ENCODE measurements at places on chromosomes 16 and 17.
A peak's percentile ranks its signal among the peaks of the same experiment; 100 is the strongest.

- DNase-seq, result no peak
These were observed at the start of gene TNFRSF17 for GRCh38 chr16:11964761-11965551. TNFRSF17 (plus strand) TSS chr16:11965210; CDS start chr16:11965325, 115 bp downstream.

DNA sequence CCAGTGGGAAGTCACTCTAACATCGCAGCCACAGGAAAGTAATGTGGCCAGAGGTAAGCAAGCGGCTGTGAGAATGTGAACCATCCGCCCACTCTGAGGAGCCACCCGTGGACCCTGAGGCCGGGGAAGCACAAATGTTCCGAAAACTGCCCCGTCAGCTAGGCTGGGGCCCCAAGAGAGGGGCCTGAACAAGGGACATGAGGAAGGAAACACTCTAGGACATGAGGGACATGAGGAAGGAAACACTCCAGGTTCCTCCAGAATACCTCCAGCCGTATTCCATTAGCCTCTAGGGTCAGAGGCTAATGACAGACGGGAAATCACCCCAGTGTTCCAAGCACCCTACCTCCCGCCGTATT, 317 bp downstream of the TEFM start:
- peak; percentile 27 for DNase-seq

DNA sequence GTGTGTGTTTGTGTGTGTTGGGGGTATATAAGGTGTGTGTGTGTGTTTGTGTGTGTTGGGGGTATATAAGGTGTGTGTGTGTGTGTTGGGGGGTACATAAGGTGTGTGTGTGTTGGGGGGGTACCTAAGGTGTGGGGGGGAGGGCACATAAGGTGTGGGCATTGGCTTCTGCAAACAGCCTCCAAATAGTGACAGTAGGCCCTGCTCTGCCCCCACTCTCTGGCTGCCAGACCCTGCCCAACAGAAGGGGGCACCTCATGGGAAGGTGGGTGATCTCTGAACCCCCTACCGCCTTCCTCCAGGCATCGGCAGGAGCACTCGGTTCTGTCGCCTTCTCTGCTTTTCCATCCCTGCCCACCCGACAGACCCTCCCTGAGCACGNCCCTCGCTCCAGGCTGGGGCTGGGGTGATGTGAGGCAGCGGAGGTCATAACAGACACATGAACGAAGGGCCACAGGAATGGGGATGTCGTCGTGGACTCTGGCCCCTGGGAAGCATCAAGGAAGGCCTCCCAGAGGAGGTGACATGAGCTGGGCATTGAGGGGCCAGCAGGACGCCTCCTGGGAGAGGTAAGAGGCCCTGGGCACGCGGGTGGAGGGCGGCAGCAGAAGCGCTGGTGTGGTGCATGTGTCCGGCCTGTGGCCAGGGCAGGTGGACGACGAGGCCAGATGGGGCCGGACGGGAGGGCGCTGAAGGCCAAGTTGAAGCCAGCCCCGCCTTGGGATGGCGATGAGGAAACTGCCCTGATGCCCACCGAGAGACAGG, 136.6 kb upstream of the RPH3AL start:
- DNase-seq, result peak; percentile 55

DNA sequence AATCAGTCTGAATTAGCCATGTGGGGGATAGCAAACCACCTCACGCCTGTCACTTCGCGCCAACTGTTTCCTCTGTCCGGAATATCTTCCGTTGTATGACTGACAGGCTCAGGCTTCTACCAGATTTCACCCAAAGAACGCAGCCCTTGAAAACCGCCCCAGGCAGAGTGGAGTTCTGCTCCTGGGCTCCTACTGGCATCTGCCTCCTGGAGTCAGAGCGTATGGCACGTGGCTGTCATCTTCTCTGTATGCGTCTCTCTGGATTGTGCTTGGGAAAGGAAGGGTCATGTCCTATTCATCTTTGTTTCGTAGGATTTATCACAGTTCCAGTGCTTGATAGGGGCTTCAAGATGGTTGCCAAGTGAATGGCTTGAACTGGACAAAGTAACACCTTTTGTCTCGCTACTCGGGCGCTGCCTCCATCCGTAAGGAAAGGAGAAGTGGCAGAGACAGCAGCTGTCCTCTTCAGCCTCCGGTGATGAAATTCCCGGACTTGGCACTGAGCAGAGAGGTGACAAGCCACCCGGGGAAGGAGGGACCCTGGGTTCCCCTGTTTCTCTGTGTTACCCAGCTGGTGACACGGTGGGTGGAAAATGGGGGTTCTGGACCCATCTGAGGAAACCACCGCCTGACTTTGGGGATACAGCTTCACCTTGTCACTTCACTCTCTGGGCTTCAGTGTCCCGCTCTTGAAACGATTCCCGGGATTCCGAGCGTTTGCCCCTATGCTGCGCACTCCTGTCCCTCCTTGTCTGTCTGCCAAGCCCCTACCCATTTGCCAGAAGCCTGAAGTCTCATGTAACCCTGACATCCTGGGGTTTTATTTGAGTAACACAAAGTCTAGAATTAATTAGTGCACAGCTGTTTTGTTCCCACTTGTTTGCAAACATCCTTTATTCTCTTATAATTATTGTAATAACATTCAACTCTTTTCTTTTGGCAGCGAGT, 13.9 kb downstream of the KIAA0513 start:
- no peak for DNase-seq

DNA sequence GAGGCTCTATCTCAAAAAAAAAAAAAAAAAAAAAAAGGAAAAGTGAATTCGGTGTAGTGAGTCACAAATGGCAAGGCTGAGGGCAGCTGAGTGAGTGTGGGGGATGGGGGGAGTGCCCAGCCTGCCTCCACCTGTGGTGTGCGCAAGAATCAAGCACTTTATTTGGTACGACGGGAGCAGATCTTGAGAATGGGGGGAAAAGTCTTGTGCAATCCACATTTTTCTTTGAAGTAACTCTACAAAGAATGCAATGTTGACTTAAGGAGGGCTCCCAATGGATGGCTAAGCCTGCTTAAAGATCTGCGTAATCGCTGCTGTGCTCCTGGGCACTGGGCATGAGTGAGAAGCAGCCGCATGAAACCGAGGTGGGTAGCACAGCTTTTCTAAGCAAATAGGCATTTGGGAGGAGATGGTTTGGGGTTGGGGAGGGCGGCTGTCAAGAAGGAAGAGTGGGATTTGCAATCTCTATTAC, 28.2 kb downstream of the ATP2C2 start:
- DNase-seq, result no peak

- no peak for DNase-seq
These were observed 115.1 kb upstream of the PMFBP1 start for GRCh38 chr16:72286936-72287620.

- no peak for DNase-seq
These were observed 71.4 kb upstream of the ARL4D start for GRCh38 chr17:43327421-43327820.

DNA sequence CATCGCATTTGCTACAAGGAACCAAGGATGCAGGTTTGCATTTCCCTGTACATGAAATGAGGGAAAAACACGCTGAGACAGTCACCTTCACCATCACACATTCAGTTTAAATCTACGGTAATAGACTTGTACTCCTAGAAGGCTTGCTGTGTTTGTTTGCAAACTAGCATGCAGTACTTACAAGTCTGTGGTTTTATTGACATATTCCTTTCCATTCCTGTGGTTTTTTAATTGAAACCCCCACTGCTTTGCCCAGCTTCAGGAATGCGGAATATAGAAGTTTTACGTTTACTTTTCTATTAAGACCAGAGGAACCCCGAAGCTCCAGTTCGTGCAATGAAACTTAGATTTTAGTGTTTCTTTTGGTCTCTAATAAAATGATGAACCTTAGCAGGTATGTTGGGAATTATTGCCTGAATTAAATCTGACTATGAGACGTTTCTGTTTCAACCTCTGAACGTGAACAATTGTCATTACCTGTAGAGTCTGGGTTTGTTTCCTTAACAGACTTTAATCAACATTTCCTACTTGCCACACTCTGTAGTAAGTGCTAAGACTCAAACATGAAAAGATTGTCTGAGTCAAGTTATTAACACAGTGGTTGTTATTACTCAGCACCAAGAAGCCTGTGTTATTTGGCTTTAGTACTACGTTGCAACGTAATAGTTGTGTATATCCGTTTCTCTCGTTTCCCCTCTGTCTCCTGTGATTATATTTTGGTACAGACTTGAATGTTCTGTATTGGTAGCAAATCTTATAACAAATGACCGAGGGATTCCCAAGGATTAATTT, 793.3 kb upstream of the GOT2 start:
- DNase-seq, result no peak

DNA sequence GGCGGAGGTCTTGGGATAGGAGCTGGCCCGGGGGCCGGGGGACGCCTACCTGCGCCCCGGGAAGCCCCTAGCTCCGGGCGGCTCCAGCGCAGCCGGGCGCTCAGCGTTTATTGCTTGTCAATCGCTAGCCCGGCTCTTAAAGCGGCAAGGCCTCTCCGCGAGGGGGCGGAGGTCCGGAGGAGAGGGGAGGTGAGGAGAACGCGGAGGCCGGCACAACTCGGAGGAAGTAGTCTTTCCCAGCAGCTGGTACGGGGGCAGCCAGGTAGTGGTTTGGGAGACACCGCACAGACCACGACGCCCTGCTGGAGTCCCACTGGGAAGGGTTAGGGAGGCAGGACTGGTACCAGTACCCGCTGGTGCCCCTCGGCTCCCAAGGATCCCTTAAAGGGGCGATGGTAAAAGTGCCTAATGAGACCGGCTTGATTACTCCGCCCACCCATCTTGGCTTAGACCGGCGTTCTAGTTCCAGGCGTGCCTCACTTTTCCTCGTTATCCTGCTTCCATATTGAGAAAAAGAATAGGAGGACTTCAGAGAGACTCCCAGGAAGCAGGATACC, at the start of gene MPP2:
Gene MPP2 (minus strand): TSS at position 112 of the 557 bp plus-strand sequence. CDS start 3,076 bp downstream, outside the sequence.
- peak; percentile 70 for DNase-seq

DNA sequence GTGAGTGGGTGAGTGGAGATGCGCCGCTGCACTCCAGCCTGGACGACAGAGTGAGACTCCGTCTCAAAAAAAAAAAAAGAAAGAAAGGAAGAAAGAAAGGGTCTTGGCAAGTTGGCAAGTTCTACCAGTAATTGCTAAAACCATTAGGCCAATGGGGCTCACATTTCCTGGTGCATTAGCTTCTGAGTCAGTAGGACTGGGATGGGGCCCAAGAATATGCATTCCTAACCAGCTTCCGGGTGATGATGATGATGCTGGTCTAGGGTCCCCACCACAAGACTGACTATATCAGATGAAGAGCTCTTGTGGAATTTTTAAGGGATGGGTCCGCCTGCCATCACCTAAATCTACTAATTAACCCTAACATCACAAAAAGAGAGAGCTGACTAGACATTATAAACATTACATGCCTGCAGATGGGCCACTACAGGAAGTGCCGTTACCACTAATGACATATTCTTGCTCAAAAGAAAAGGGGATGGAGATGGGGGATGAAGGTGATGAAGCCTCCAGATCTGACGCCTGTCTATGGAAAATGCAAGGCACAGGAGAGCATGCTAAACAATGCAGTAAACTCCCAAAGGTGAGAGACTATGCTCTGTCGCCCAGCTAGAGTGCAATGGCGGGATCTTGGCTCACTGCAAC, 13.1 kb downstream of the MYH11 start:
- no peak for DNase-seq

DNA sequence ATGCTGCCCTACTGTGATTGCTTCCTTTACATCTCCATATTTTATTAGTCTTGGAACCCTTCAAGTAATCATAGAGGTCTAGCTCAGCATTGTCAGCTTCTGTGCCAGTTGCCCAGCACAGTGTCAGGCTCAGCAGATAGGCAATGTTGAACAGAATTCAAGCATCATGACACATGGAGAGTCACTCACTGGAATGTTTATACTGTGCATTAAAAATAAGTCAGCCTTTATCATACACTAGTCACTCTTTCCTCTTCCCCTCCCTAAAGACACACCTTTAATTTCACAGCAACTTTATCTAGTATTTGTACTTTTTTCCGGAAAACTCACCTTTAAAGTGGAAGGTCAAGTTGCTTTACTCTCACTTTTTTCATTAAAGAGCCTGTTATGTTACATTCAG, 253.8 kb upstream of the CDH11 start:
- no peak for DNase-seq

GRCh38 chr16:30131869-30132475, 9.0 kb upstream of the MAPK3 start:
- DNase-seq, result no peak

DNA sequence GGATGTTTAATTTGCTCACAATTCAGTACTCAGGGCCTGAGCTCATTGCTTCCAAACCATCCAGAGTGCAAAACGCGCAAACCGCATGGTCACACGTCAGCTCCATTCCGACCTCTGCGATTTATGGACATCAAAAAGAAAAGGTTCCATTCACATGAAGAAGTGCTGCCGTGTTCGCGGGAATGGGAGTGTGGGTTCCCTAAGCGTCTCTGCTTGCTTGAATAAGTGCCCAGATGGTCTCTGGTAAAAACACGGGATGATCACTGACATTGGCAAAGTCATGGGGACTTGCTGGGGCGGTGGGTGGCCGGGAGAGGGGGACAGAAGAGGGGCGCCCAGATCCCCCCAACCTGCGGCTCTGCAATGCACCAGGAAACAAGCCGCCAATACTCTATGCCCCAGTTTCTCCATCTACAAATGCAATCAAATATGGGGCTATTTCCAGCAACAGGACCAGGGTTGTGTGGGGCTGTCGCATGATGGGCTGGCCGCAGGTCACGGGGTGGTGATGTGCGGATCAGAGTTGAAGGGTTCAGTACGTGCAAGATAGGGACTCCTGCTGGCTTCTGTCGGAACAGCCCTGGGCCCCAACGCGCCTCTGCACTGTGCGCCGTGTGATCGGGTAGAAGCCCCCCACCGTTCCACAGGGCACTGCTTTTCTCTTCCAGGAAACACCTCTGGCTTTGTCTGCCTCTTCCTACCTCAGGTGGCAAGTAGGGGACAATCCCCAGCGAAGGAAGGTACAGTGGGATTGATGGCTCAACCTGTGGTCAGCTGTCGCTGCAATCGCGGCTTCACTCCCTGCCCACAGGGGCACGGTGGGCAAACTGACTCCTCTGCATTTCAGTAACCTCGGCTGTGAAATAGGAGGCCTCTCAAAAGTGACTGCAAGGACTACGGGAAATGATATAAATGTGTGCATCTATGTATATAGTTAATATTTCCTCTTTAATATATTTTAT, 11.2 kb downstream of the FOXF1 start:
- DNase-seq, result no peak

DNA sequence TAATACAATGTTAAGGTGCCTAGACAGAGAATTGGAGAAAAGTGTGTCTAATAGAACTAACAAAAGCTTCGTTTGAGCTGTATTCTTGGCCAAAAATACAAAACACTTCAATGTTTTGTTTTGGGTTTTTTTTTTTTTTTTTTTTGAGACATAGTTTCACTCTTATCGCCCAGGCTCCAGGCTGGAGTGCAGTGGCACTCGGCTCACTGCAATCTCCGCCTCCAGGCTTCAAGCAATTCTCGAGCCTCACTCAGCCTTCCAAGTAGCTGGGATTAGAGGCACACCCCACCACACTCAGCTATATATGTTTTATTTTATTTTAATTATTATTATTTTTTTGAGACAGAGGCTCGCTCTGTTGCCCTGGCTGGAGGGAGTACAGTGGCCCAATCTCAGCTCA, 38.3 kb upstream of the CARMIL2 start:
- no peak for DNase-seq
